ENCODE measurements at places on chromosomes 12 and 14. TPM values are rescaled to one million over a fixed set of nuclear protein-coding genes. Genes with fewer than 3 reads are reported as not detected.

Gene DDX23
- 78.8 TPM for total RNA-seq

GRCh38 chr14:22803687-22803974 lies 11.6 kb downstream of the SLC7A7 start:
- no peaks in the 10 kb centered on the region for H3K27me3 ChIP-seq
- no peaks in the 10 kb centered on the region for H3K36me3 ChIP-seq

GRCh38 chr12:49973361-49973830 lies 649 bp downstream of the AQP6 start:
- H3K27me3 ChIP-seq = no peaks in the 10 kb centered on the region
- H3K27ac ChIP-seq = no peak overlapping the region
- H3K4me1 ChIP-seq = peaks cover 4% of the 10 kb centered on the region
- H3K36me3 ChIP-seq = no peaks in the 10 kb centered on the region

GRCh38 chr12:1666215-1666614 lies 24.7 kb upstream of the ADIPOR2 start:
- no peaks in the 10 kb centered on the region for H3K27me3 ChIP-seq
- H3K27ac ChIP-seq = no peak overlapping the region
- peaks cover 13% of the 10 kb centered on the region for H3K4me1 ChIP-seq
- DNase-seq = no peak

- no peaks in the 10 kb centered on the region for H3K36me3 ChIP-seq
- DNase-seq = no peak
- no peaks in the 10 kb centered on the region for H3K27me3 ChIP-seq
- peaks cover 33% of the 10 kb centered on the region for H3K4me1 ChIP-seq
- peak overlapping the region; percentile 91 for H3K27ac ChIP-seq
Measured at GRCh38 chr12:112380663-112381405, 1.4 kb downstream of the HECTD4 start.

- no peaks in the 10 kb centered on the region for H3K27me3 ChIP-seq
- H3K4me3 ChIP-seq = no peak overlapping the region
- peak overlapping the region; percentile 67 for H3K27ac ChIP-seq
- peaks cover 6% of the 10 kb centered on the region for H3K4me1 ChIP-seq
- DNase-seq = no peak
Measured at GRCh38 chr12:121190523-121191031, 19.4 kb upstream of the P2RX4 start.

GRCh38 chr12:11840366-11840765 lies 190.9 kb downstream of the ETV6 start:
- H3K27me3 ChIP-seq = no peaks in the 10 kb centered on the region
- DNase-seq = no peak
- H3K36me3 ChIP-seq = peaks cover 21% of the 10 kb centered on the region
- peaks cover 47% of the 10 kb centered on the region for H3K4me1 ChIP-seq
- no peak overlapping the region for H3K4me3 ChIP-seq
- H3K27ac ChIP-seq = peak overlapping the region; percentile 60

DNA sequence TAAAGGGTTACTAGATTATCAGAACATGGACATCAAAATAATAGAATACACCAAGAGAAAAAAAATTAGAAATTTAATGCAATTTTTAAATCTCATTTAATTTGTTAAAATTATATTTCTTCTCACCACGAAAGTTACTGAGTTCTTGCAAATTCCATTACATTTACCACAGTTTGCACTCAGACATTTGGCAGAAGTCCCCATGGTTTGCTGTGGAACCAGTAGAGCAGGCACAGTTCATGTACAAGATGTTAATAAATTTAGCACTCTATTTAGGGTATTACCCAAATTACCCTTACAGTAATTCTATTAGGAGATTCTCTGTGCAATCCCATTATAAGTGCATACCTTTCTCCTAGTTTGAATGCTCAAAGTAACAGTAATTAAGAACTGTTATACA lies 9.7 kb downstream of the SCN8A start:
- no peaks in the 10 kb centered on the region for H3K4me1 ChIP-seq
- no peak for DNase-seq
- no peak overlapping the region for H3K4me3 ChIP-seq
- H3K27me3 ChIP-seq = no peaks in the 10 kb centered on the region

Gene SIX6
- not detected for total RNA-seq

Gene HOXC5
- not detected for total RNA-seq

Gene SLC8B1
- total RNA-seq = 38.6 TPM

DNA sequence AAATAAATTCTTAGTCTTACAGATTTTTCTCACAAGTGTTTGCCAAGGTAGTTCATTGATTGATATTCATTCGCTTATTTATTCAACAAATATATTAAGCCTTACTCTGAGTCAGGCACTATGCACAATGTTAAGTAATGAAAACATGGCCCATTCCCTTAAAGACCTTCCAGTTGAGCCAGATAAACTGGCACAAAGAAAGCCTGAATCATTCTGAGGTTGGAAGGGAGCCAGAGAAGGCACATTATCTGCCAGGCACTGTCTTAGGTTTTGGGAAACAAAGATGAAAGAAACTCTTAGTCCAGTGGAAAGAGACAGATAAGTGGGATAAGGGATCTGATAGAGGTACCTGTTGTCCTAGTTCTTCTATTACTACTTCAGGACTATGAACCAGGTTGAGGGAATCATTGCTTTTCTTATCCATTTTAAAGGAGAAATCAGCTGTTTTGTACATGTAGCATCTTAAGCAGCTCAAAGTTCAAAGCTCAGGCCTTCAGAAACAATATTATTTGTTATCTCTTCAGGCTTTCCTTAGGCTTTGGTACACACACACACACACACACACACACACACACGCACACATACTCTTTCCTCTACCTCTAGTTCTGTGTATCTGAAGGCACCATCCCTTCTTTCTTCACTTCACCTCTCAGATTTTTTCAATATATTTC lies 27.0 kb downstream of the PDE6H start:
- no peak overlapping the region for H3K27ac ChIP-seq
- peaks cover 17% of the 10 kb centered on the region for H3K4me1 ChIP-seq
- no peak for DNase-seq
- H3K36me3 ChIP-seq = no peaks in the 10 kb centered on the region
- H3K27me3 ChIP-seq = no peaks in the 10 kb centered on the region

- H3K27ac ChIP-seq = peak overlapping the region; percentile 96
- no peaks in the 10 kb centered on the region for H3K27me3 ChIP-seq
- H3K36me3 ChIP-seq = no peaks in the 10 kb centered on the region
- H3K4me1 ChIP-seq = peaks cover 28% of the 10 kb centered on the region
- DNase-seq = no peak
Measured at GRCh38 chr14:60093606-60094005, 1.9 kb downstream of the PCNX4 start.

GRCh38 chr12:21910657-21911056 lies 30.6 kb downstream of the ABCC9 start:
- DNase-seq = no peak
- H3K4me3 ChIP-seq = no peak overlapping the region
- H3K4me1 ChIP-seq = no peaks in the 10 kb centered on the region
- no peaks in the 10 kb centered on the region for H3K27me3 ChIP-seq

Gene RPL41
- total RNA-seq = 1,431 TPM

DNA sequence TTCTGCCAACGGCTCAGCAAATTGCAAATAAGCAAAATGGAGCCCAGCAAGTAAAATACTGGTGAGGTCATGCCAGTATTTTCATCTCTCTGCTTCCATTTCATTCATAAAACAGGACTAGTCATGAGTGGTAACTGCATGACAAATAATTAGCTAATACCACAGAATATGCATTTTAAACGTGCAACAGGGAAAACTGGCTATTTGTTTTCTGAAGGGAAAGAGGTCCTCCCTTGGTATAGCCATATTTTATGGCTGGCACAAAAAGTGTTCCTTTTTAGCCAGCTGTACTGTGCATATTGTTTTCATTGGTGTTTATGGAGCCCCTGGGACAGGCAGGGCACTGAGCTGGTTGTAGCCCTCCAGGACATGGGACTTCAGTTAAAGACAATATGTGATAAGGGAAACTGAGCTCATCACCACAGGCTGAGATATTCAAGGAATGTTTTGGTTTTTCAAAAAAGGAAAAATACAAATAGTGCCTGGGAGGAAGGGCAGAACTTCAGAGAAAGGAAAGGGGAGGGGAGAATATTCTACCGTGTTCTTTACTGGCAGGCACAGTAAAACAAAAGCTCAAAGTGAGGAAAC lies 26.1 kb upstream of the FOXN3 start:
- no peak overlapping the region for H3K4me3 ChIP-seq
- no peaks in the 10 kb centered on the region for H3K27me3 ChIP-seq
- H3K36me3 ChIP-seq = no peaks in the 10 kb centered on the region
- DNase-seq = no peak
- peaks cover 13% of the 10 kb centered on the region for H3K4me1 ChIP-seq

- H3K36me3 ChIP-seq = no peaks in the 10 kb centered on the region
- no peaks in the 10 kb centered on the region for H3K27me3 ChIP-seq
- H3K4me3 ChIP-seq = no peak overlapping the region
- DNase-seq = no peak
Measured at GRCh38 chr14:87756661-87757060, 236.3 kb downstream of the GALC start.
